ENCODE measurements at places on chromosomes 7 and 10.

- no peak for DNase-seq
These were observed 278.5 kb downstream of the BICC1 start for GRCh38 chr10:58791137-58791536.

DNA sequence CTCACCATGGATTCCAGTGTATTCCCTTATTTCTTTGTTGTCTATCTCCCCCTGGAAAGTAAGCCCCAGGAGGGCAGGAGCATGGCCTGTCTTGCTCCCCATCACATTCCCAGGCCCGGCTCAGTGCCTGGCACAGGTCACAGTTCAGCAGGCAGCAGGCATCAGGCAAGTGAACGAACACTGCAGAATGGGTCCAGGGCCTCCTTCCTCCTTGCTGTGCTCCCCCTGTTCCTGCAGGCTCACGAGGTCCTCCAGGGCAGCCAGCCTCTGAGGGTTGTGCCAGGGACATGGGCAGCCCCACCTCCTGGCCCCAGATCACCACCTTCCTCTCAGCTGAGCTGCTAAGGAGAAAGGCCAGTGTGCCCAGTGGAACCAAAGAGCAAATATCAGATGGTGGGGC, 41.8 kb downstream of the PDLIM1 start:
- DNase-seq, result no peak

DNA sequence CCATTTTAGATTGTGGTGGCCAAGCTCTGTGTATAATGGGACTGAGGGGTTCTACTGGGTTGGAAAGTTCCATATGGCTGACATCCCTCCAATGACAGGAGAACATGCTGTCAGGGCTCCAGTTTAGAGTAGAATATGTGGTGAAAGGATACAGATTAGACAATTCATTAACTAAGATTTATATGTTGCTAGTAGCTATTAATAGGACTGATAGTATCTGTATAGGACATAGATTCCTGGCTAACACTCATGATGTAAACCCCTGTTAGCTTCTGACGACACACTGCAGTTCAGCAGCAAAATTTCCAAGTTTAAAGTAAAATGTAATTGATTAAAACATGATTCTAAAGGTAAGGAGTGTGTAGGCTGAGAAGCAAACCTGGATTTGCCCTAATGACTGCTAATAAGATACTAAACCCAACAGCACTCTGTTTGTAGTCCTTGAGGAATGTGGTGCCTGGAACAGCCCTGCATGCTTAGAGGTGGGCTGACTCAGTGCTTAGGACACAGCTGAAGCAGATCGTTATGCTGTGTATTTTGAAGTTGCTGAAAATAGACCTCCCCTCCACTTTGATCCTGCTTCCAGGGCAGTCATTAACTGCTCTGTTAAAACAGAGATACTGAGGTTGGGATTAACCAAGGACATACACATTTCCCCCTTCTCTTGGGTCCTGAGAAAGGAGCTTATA, 1129.6 kb downstream of the SORCS3 start:
- DNase-seq, result no peak

GRCh38 chr10:49298983-49299815, at the start of gene C10orf71:
C10orf71 (plus strand) TSS chr10:49299170; CDS start chr10:49322546, 23,376 bp downstream.
- DNase-seq, result no peak

DNA sequence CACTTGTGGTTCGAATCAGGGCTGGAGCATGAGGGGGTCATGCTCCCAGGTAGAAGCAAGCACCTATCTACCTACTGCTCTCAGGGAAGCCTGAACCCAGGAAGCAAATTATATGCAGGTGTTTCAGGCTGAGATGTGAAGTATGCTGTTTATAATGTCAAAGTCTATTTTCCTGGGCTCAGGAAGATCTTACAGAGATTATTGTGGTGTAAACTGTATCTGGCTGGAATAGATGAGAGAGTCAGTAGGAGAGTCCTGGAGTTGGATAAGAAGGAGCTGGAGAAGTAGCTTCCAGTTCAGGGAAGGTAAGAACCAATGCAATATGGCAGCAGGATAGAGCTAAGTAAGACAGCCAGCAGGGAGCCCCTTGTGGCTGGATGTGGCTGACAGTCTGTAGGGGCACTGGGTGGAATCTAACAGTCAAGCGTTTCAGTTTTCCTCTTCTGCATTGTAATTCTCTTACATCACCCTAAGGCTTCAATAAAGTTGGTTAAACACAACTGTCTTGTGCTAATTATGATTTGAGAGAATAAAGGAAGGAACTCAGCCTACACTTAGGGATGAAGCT, 105.9 kb upstream of the EEPD1 start:
- no peak for DNase-seq

GRCh38 chr10:33307835-33308234, 26.6 kb downstream of the NRP1 start:
- no peak for DNase-seq

DNA sequence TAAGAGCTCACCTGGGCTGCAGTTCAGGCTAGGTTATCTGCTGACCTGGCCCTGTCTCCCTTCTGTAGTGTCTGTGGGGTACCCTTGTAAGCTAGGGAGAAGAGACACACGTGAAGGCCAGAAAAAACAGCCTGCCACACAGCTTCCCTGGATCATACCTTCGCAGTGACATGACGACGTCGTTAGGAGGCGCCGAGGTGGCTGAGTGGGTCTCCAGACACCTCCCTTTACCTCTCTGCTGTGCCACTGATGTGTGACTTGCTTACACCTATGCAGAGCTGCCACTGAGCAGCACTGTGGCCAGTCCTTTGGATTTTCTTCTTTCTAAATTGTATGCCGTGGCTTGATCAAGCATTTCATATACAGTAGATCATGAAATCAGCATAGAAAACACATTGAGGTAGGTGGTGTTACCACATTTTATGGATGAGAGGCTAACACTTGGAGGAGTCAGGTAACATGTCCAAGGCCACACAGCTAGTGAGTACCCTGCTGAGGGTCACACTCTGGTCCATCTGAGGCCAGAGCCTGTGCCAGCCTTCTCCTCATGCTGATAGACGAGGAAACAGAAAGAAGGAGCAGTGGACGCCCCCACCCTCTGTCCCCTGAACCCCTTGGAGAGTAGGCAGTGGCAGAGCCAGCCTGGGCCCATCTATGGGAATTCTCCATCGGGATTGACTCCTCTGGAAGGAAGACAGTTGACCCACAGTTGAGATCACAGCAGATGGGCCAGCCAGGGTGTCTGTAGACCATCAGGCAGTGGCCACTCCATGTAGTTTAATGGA, 23.1 kb downstream of the HTRA1 start:
- no peak for DNase-seq

- DNase-seq, result no peak
These were observed 187.9 kb downstream of the DIP2C start for GRCh38 chr10:501596-501995.
